Activated naive CD4-positive, alpha-beta T cell treated with anti-CD3 and anti-CD28 coated beads, Interleukin-2, amount 10 ng/mL, durations not matched to agents 7 days and 5 days (primary cell): ENCODE measurements at places on chromosomes 2 and 18.

DNA sequence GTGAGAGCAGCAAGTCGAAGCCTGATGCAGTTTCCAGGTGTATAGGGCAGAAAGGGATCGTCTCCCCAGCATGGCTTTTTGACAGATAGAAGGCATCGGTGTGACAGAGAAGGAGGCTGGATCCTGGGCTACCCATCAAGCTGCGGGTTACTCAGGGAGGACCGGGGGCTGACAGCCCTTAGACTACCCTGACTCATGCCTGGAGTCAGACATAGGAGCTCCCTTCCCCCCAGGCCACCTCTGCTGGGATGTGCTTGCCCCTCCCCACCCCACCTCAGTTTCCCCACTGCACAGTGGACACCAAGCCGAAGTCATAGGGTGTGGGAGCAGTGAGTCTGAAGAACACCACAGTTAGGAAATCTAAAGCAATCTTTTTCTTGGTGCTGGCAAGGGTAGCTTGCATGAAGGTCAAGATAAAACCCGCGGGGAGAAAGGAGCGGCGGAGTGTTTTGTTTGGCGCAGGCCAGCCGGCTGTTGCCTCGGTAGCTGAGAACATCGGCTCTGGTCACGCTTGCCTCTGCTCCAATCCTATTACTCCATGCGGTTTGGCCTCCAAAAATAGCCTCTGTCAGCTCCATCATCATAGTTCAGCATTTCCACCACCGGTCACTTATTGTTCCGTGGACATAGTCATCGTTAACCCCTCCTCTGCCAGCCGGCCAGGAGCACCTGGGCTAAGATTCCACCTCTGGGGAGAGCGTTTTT is 169.2 kb upstream of the GLI2 start:
- no peak for DNase-seq

DNA sequence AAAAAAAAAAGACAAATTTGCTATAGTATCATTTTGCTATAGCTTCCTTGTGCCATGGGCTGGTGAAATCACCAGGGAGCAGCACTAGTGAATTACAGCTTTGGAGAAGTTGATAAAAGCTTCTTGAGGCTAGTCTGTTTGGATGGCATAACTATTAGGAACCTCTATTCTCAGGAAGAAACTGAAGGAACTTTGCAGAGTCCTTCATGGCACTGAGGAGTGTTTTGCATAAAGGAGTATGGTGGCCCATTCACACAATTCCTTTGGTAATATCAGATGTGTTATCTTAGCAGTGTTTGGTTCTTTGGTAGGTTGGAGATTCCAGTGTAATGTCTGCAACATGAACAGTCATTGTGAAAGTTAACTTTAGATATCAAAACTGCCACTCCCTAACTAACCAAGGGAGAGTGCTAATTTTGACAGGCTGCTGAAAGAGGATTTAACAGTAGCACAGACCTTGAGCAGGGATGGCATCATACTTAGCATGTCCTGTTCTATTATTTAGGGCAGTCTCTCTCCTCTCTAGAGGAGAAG is 76.6 kb upstream of the ZFP36L2 start:
- no peak for DNase-seq

- no peak for DNase-seq
These were observed 355 bp upstream of the KIDINS220 start for GRCh38 chr2:8837795-8838140.

DNA sequence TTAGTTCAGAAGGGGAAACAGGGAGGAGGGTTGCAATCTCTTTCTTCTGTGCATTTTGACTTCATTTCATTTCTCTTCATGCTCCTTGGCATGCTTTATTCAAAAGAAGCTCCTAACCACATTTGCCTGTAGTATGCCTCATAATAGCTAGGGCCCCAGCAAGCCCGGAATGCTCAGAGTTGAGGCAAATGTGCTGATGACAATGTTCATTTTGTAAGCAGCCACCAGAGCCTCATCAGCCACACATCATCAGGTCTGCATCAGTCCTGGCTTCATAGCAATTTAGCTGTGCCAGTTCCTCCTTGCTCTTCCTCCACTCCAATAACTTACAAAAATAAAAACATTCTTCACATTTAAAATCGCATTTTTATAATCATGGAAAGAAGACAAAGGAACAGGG is 65.4 kb upstream of the MMADHC start:
- no peak for DNase-seq

DNA sequence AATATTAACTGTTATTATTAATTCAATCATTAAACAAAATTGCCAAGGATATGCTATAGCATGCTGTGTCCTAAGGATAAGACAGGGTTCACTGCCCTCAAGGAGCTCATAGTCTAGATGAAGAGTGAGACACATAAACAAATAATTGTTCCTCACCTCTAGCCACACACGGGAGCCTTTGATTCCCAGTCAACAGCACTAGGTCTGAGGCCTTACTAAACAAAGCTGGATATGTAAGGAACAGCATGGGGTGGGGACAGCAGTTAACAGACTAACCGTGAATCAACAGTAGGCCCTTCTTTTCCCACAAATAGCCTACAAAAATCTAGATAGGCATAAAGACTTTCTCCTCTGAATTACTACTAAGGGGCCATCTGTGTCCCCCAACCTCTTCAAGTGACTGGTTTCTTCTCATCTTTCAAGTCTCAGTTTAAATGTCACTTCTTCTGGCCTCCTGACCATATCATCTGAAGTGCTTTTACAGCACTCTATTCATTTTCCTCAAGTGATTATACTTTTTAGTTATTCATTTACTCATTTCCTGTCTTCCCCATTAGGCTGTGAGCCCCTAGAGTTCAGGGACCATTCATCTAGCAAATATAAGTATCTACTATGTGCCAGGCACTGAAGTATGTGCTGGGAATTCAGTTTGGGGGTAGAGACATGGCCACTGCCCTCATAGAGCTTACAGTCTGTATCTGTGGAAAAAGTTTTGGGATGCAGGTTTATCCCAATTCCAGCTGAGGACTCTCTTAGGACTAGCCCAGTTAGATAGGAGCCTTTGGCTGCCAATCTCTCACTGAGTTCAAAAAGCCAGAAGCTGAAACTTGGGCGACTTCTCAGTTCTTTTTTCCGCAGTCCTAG is 29.9 kb upstream of the IHH start:
- no peak for DNase-seq
